Activated CD4-positive, alpha-beta T cell treated with anti-CD3 and anti-CD28 coated beads, Interleukin-2, amount 50 U/mL, for 24 hours (primary cell): ENCODE measurements at places on chromosomes 2 and 18.

DNA sequence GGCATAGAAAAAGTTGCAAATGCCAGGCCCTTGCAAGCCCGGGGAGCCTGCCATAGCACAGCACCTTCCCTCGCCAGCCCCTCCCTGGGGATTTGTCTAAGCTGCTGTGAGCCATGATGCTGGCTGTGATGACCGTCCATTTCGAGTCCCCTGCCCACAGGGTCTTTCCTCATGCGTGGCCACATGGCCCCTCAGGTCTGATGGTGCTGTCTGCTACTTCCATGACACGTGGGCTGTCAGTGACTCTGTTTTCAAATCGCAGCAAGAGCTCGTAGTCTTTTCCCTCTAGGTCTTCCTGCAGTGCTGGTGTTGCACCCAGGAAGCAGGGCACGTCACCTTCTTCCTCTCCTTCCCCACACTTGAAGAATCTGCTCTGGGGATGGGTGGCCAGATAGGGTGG, 15.5 kb upstream of the GNAL start:
- DNase-seq: no peak

GRCh38 chr2:171244466-171244969, 83.8 kb upstream of the TLK1 start:
- no peak for DNase-seq

DNA sequence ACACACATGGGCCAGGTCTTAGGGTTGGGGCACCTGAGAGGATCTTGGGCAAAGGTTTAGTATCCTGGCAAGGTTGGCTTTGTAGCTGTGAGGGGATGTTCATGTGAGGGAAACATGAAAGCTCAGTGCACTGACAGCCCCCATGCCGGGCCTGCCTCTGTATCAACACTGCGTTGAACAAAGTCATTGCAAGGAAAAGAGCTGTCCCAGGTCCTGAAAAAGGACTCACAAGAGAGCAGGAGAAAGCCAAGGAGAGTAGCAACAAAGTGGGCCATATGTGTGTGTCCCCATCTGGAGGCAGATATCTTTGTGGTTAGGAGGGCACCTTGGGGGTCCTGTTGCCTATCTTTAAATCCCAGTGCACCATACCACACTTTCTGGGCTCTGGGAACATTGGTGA, 237.8 kb upstream of the THSD7B start:
- no peak for DNase-seq

GRCh38 chr2:98776136-98776535, 45.2 kb upstream of the MGAT4A start:
- no peak for DNase-seq

DNA sequence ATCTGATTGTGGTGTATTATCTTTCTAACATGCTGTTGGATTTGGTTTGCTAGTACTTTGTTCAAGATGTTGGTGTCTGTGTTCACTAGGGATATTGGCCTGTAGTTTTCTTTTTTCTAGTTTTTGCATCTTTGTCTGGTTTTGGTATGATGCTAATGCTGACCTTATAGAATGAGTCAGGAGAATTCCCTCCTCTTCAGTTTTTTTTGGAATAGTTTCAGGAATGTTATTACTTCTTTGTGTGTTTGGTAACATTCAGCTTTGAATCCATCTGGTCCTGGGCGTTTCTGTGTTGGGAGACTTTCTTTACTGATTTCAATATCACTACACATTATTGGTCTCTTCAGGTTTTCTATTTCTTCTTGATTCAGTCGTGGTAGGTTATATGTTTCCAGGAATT, 124.2 kb upstream of the EPB41L5 start:
- DNase-seq: no peak

DNA sequence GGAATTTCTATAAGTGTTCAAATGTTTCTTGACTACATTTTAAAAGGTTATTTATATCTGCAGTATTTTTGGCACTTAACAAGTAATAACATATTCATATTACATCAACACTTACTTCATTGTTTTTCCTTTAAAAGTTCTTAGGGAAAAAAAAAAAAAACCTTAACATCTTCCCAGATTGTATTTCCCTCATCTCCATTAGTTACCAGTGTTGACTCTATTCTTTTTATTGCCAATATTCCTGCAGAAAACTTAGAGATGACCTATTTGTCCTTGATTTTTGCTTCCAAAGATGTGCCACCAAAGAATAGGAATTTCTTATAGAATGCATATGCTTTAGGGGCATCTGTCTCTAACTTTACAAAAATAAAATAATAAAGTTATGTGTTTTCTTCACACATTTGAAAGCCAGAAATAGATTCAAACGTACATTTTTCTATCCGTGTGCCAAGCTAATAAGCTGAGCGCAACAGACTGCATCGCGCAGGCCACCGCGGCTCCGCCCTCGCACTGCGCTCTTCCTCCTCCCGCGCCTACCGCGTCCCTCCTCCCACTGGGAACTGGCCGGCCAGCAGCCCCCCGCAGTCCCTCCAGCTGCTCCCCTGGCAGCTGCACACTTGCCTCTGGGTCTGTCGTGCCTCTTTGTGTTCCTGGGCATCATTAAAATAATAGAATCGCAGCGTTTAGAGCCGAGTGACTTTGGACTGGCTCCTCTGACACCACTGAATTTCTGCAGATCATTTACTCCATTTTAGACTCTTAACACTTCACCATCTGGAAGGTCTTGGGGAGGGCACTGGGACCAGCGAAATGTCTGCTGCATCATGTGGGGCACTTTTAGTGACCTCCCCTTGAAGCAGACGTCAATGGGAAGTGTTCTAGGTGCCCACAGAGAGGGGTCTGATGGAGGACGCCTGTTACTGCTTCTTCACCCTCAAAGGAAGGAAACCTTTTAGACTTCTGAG, 21.2 kb upstream of the NAB1 start:
- no peak for DNase-seq

DNA sequence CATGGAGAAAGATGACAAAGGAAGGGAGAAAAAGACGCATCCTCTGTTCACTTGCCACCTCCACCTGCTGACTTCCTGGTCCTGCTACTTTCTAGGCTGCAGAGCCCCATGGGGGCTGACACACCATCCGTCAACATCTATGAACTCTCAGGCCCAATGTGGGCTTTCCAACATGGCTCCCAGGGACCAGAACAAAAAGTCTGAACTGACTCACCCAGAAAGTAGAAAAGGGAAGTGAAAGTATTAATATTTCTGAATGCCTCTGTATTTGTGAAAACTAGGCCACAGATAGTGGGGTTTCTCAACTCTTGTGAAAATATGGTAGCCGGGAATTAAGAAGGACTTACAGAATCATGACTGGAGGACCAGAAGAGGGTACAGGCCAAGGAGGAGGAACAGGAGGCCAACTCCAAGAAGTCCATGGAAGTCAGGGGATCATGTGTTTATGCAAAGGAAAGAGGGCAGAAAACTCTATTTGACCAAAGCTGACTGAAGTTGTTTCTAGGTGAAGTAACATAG, 123.1 kb upstream of the CAB39 start:
- DNase-seq: no peak

GRCh38 chr2:44004735-44005602, 9.2 kb upstream of the LRPPRC start:
- no peak for DNase-seq

DNA sequence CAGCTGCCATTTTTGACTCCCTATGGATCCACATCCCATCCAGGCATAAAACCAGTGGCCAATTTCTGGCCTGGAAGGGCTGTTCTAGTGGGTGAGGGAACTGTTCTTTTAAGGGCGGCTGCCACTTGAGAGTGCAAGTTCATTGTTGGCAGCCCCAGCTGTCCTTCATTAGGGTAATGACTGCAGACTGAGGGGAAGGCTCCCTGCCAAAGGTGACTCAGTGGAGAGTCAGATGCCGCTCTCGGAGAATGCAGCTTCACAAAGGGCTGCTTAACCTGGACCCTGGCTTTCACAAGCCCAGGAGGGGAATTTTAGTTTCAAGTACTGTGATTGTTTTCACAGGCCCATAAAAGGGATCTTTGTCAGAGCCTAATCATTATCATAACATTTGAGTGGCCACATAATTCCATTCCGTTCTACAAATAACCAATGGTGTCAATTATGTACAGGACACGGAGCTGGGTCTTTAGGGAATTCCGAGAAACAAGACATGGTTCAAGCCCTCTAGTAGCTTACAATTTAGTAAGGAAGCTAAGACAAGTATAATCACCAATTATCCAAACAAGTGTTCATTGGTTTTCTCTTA, 235.7 kb downstream of the CDCA7 start:
- no peak for DNase-seq

GRCh38 chr2:223824301-223824700, 13.1 kb downstream of the AP1S3 start:
- DNase-seq: no peak

GRCh38 chr2:120896901-120897300, 161.2 kb downstream of the GLI2 start:
- no peak for DNase-seq

GRCh38 chr2:233996000-233996399, 54.5 kb upstream of the SPP2 start:
- DNase-seq: no peak

- DNase-seq: no peak
Observed at GRCh38 chr18:23317975-23318675, 135.0 kb upstream of the RIOK3 start.

GRCh38 chr2:36670881-36671595, 25.5 kb upstream of the VIT start:
- no peak for DNase-seq

GRCh38 chr18:2939317-2939716, 73.6 kb downstream of the LPIN2 start:
- DNase-seq: no peak

DNA sequence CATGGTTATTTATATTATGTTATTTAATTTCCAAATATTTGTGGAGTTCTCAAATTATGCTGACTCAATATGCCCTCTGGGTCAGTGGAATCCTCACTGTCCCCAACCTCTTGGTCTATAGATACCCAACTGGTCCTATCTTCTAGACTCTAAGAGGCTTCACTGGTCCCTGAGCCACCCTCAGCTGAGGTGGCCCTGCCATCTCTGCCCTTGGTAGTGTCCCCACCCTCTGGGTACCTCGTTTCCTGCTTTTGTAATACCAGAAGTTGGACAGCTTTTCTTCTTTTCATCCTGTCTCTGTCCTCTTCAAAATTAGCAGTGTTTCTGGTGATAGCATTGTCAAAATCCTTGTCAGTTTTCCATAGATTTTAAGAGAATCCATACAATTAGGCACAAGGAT, 11.9 kb downstream of the ZSCAN30 start:
- DNase-seq: no peak

DNA sequence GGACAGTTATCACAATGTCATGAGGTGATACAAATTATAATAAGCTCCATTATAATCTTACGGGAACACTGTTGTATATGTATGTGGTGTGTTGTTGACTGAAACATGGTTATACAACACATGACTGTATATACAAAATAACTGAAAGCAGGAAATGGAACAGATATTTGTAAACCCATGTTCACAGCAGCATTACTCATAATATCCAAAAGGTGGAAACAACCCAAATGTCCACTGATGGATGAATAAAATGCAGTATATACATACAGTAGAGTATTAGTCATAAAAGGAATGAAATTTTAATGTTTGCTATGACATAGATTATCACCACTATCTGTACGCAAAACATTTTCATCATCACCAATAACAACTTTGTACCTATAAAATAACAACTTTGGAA, 107.3 kb downstream of the USP34 start:
- DNase-seq: no peak

- DNase-seq: no peak
Observed at GRCh38 chr2:129768485-129769184, 210.8 kb upstream of the RAB6C start.
